ENCODE measurements at places on chromosomes 2 and 18.

DNA sequence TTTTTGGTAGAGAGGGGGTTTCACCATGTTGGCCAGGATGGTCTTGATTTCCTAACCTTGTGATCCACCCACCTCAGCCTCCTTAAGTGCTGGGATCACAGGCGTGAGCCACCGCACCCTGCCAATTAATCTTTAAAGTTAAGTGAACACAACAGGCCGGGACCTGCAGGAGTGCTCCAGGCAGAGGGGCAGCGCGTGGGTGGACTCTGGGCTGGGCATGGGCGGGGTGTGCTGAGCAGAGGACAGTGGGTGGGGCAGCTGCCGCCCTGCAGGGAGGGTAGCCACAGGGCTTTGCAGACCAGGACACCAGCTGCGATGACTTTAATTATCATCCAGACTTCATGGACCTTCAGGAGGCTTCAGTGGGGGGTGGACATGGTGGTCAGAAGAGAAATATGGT lies 8.8 kb upstream of the GPR148 start:
- DNase-seq, result no peak

DNA sequence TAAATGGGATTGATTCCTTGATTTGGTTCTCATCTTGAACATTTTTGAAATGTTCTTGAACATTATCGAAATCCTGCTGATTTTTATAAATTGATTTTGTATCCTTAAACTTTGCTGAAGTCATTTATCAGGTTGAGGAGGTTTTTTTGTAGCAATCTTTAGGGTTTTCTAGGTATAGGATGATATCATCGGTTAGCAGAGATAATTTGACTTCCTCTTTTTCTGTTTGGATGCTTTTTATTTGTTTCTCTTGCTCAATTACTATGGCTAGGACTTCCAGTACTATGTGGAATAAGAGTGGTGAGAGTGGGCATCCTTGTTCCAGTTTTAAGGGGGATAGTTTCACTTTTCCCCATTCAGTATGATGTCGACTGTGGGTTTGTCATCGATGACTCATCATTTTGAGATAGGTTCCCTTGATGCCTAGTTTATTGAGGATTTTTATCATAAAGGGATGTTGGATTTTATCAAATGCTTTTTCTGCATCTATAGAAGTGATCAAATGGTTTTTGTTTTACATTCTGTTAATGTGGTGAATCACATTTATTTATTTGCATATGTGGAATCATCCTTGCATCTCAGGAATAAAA lies 201.5 kb upstream of the ZSWIM2 start:
- DNase-seq, result no peak

DNA sequence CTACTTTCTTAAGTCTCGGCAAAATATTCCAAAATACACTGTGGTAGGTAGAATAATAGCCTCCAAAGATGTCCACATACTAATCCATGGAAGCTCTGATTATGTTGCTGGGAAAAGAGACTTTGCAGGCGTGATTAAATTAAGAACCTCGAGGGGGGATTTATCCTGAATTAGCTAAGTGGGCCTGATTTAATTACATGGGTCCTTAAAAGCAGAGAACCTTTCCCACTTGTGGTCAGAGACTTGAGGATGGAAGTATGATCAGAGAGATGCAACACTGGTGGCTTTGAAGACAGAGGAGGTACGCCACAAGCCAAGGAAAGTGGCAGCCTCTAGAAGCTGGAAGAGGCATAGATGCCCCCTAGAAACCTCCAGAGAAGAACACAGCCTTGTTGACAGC lies 2.8 kb downstream of the DYM start:
- DNase-seq, result no peak

- no peak for DNase-seq
These were observed 176.5 kb downstream of the RBM43 start for GRCh38 chr2:151085181-151085611.

GRCh38 chr2:41084321-41084720 lies 632.4 kb upstream of the SLC8A1 start:
- no peak for DNase-seq

DNA sequence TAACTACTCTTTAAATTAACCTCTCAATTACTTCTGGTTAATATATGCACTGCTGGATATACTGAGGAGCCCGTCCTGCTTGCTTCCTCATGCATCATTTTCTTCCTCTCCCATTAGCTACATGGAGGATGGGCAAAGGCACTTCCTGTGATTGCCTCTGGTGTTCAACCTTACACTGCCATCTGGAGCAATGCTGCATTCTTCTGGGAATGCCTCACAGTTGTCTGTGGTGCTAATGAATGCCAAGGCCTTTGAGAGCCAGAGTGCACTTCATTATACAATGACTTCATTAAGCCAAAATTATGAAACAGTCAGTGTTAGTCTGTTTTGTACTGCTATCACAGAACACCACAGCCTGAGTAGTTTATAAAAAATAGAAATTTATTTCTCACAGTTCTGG lies 134.8 kb upstream of the DOCK10 start:
- DNase-seq, result no peak

- no peak for DNase-seq
These were observed 926.8 kb upstream of the SLC39A10 start for GRCh38 chr2:194730266-194730665.

- no peak for DNase-seq
These were observed 4.1 kb downstream of the ATG4B start for GRCh38 chr2:241641631-241642030.

- DNase-seq, result no peak
These were observed 342.3 kb upstream of the EPHA4 start for GRCh38 chr2:221914334-221914880.

DNA sequence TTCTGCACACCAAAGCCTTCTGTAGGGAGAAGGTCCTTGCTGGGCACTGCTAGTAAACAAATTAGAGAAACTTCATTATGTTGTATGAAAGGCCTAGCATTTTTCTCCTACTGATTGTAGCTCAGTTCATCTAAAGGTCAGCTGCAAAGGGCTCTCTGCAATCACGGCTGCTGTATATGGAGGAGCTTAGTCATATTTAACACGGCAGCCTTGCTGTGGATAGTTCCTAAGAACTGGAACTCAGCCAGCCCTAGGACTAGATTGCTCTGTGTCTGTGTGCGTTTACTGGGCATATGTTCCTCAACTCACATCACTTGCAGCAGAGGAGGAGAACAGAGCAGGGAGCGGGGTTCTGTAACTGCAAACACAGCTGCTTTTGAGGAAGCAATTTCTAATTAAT lies 1103.9 kb upstream of the KLHL29 start:
- no peak for DNase-seq

DNA sequence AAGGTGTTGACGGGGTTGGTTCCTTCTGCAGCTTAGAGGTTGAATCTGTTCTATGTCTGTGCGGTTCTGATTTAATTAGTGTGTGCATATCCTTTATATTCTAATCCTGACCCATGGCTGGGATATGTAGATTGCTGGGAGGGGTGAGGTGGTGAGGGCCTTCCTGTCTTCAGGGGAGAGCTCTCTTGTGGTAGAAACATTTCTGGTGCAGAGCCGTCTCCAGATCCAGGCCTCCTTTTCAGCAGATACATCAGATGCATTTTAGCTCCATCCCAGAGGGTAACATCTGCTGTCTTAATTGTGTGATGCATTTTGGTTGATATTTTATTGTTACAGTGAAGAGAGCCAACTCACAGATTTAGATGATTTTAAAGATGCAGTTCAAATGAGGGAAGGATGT lies 227.8 kb downstream of the AGAP1 start:
- no peak for DNase-seq

DNA sequence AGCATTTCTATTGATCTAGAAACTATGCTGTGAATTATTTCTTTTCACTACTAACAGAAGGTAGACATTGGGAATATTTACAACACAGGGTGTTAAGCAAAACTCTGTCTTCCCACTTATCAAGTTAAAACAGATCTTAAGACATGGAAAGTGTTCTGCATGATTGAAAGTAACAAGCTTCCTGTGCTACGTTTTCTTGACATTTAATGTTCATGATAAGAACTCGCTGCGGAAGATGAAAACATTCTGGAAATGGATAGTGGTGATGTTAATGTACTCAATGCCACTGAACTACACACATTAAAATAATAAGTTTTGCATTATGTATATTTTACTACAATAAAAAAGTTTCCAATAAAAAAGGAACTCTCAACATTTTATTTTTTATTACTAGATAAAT lies 74.4 kb upstream of the SCN7A start:
- peak; percentile 62 for DNase-seq

GRCh38 chr2:237431837-237432236 lies 17.9 kb upstream of the COL6A3 start:
- no peak for DNase-seq

GRCh38 chr2:59926731-59927130 lies 626.7 kb downstream of the BCL11A start:
- no peak for DNase-seq

DNA sequence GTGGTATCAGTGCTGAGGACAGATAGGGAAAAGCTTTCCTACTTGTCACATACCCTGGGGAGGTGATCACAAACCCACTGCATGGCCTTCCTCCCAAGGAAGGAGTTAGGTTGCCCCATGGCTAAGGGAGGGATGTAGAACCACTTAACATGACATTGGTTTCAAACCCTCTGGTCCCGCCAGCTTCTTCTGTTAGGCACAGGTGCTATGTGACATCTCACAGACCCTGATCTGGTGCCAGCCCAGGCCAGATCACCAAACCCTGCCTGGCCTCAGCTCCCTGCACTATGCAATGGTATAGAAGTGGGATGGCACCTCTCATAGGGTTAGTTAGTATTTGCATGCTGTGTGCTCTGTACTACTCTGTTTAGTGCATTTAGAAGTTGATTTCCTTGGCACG lies 58.0 kb downstream of the TCF7L1 start:
- DNase-seq, result no peak

DNA sequence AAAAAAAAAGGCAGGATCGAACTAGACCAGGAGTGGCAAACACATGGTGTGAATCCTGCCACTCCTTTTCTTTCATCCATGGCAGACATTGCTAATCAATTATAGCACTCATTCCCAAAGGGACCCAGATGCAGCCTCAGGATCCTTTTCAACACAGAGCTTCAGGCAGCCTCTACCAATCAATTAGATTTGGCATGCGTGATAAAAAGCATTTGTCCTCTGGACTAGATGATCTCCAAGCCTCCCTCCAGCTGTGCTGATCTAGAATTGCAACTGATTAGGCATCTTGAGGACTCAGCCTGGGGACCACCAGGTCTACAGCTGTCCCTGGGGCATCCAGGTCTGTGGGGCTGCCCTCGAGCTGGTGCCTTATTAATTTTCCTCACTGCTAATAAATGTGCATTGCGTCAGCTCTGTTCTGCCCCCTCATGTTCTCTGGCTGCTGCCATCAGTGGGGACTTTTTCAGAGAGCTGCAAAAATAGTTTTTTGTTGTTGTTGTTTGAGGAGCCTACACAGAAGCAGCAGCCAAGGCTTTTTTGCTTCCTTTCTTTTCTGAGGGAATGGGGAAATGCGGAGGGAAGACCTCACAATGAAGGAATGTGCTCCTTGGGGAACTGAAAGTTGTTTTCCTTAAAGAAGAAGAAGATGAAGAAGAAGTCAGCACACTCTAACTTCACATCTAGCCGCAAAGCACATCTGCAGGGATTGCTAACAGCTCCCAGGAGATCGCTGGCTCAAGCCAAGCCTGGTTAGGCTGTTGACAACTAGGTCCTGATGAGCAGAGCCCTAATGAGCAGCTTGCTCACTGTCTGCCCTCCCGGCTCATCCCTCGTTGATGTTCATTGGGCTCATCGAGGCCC lies 8.8 kb upstream of the ATOH8 start:
- DNase-seq, result no peak

DNA sequence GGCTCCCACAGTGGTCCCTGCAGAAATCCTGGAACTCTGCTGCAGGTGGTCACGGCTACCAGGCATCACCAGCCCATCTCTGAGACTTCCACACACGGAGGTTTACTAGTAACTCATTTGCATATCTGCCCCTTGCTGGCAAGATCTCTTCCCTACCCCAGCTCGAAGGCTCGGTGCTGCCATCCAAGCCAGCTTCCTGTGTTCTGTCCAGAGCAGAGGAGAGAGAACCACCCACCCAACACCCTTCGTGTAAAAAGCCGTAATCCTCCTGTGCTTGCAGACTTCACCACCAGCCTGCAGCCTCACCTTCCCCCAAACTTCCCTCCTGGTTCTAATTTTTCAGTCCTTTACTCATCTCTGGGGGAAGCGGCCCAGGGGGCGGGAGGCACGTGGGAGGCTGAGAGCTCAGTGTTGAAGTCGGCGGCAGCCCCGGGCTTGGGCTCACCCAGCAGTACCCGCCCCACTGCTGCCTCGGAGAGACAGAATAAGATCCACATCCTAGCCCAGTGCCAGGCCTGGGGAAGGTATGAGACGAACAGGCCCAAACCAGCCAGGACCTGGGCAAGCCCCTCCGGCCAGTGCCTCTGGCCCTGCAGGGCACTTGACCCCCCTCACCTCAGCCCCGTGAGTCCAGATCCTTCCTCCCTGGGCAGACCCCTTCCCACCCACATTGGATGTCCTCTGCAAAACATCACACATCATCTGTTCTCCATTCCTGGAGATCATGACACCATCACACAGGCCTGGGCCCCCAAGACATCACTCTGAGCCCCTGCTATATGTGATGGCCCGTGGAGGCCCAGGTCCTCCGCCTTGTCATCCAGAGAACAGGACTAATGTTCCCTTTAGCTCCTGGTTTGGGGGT lies 145.8 kb upstream of the ID2 start:
- no peak for DNase-seq

GRCh38 chr2:82023710-82024109 lies 1719.2 kb upstream of the LRRTM1 start:
- DNase-seq, result peak; percentile 6

- no peak for DNase-seq
These were observed 40.0 kb upstream of the FOSL2 start for GRCh38 chr2:28352610-28353195.

DNA sequence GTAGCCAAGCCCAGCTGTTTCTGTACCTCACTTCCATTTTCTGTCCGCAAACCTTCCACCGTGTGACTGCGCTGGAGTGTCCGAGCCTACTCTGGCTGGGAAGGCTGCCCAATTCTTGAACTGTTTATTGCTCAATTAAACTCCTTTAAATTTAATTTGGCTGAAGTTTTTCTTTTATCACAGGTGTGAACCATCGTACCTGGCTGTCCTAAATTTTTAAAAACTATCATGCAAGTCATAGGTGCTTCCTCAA lies 6.2 kb upstream of the RNU2-63P start:
- DNase-seq, result no peak

GRCh38 chr18:64401268-64402060 lies 252.6 kb upstream of the LINC00305 start:
- DNase-seq, result no peak

DNA sequence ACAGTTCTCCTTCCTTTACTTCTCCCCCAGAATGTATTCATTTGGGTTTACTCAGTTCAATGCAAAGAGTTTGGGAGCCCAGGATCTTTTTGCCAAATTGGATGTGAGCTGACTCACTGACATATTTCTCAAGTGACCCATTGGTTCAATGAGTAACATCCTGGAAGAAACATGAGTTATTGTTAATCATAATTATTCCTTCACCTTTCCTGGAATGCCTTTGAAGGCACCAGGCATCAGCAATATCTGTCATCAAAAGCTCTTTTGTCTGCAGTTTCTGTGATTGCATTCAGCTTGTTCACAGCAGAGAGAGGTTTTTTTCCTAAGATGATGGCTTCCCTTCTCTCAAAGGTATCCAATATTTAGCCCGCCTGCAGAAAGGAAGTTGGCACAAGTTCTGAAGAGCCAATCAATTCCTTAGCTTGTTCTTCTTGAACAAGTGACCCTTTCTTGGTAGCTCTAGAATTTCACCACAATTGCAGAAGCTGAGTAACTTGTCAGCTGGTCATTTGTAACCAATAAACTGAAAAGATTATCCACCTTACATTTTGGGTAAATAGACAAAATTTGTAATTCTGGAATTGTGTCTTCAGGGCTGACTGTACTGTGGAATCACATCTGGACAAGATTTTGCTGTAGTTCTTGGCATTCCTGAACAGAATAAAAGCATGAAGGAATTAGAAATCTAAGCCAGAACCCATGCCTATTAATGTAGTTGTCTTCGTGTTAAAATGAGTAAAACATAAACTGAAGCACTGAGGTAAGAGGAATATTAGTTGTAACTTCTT lies 72.2 kb upstream of the TMEM17 start:
- DNase-seq, result no peak
